ENCODE measurements at places on chromosomes 3 and 15. TPM values are rescaled to one million over a fixed set of nuclear protein-coding genes. Genes with fewer than 3 reads are reported as not detected.

STAG1 gene
- total RNA-seq = 39.0 TPM

SRGAP3 gene
- 3.0 TPM for total RNA-seq

NOX5 gene
- total RNA-seq = 0.47 TPM

SKOR1 gene
- 0.74 TPM for total RNA-seq

- no peak for DNase-seq
These were observed 9.0 kb downstream of the P2RY1 start for GRCh38 chr3:152843955-152844354.

DNA sequence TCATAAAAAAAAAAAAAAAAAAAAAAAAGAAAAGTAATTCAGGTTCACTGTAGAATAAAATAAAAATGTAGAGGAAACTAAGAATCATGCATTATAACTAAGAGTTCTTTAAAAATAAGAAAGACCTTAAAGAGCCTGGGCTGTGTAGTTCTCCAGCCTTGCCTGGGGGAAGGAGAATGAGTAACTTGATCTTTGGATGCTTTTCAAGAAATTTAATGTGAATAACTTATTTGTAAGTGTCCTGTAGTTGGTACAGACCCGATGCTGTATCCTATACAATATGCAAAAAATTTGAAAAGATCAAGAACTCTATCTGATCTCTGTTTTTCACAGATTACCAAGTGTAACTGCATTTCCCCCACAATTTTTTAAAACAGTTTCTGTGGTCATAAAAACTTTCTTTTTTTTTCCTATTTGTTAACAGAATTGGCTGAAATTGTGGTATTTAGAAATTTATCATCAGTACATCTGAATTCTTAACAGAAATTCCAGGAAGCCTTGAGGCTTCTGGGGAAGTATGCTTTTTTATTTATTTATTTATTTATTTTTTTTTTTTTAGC is 195.3 kb downstream of the THRB start:
- no peak for DNase-seq

All from omental fat pad (tissue), 4 donors.